Cortex of kidney (tissue), 1 donor: ENCODE measurements at places on chromosomes 7 and 10.

DNA sequence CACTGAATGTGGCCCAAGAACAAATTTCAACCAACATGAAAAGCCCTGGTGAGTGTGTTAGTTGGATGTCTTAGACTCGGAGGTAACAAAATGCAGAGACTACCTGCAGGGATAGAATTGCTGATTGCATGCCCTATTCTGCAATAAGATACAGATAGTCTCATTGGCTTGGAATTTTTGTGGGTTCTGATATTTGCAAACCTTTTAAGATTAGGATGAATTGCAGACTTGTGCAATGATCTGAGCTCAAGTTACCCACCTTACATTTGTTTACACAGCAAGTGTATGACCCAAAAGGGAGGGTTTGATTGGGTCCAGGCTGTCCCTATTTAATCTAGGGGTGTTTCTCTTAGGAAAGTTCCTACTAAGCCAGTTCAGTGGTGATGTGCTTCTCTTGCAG is 45.4 kb downstream of the GPR37 start:
- no peak for DNase-seq

DNA sequence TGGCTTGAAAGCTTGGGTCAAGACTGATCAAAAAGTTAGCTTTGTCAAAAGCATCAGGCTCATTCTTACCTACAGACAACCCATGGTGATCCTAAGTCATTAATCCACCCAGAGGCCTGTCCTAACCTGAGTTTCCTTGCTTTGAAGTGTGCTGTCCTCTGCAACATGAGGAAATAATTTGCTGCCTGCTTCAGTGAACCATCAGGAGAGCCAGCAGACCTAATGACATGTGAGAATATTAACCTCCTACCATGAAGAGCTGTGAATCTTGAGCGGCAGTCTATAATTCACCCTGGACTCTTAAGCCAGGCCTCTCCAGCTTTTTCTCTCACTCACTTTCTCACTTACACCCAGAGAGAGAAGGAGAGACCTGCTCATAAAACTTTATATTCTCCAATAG is 590.0 kb downstream of the LRMDA start:
- DNase-seq = no peak

DNA sequence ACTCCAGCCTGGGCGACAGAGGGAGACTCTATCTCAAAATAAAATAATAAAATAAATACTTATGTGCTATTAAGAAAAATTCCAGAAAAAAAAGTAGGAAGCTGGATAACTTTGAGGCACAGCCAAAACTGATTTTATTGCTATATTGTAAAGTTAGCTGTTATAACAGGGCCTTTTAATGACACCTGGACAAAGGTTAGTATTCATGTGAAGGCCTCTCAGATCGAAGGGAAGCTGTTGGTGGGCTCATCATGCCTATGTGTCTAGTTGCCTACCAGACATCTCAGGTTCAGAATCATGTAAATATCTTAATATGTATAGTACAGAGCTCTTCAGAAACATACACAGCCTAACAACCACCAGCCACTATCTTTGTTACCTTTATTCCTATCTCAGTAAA is 143.0 kb downstream of the LCOR start:
- DNase-seq = no peak

DNA sequence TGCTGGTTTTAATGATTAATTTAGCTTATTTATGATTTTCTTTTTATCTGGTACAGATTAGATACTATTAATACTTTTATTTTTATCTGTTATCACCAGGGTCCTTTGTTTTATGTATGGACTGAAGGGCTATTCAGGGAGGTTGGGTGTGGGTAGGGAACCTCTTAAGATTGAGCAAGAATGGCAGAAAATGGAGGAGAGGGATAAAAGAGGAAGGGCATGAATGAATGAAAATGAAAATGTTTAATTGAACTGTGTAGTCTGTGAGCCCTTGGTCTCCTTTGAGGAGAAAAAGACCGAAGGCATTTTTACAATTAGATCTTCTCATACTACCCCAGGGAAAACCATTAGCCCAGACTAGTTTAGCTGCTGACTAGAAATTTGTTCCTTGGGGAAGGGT is 93.1 kb downstream of the CDK14 start:
- no peak for DNase-seq

- DNase-seq = no peak
These were observed 232.2 kb upstream of the TEX47 start for GRCh38 chr7:89027781-89028180.

DNA sequence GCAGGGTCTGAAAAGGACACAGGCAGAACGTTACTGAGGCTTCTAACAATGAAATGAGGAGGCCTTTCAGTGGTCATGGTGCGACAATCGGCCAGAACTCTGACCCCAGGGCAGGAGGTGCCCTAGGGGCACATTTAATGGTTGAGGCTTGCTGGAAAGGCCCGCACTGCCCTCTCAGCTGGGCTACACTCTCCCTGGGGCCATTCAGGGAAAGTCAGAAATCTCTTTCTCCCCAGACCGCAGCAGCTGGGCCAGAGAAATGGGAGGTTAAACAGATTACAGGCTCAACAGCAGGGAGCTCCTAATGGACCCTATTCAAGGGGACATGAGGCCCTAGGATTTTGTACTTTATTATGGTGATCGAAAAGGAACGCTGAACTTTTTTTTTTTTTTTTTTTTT is 85.6 kb upstream of the FGFR2 start:
- DNase-seq = no peak

GRCh38 chr7:149867762-149868622 is 5.8 kb upstream of the ATP6V0E2 start:
- no peak for DNase-seq

GRCh38 chr7:106089647-106090046 is 22.5 kb downstream of the SYPL1 start:
- no peak for DNase-seq

- DNase-seq = no peak
These were observed 126.1 kb downstream of the ELAPOR2 start for GRCh38 chr7:86933295-86933845.

GRCh38 chr10:124762281-124762680 is 18.1 kb upstream of the FAM53B start:
- no peak for DNase-seq

GRCh38 chr10:121613456-121613855 is 15.2 kb upstream of the FGFR2 start:
- DNase-seq = no peak

GRCh38 chr7:18177129-18177814 is 149.6 kb upstream of the PRPS1L1 start:
- DNase-seq = no peak

DNA sequence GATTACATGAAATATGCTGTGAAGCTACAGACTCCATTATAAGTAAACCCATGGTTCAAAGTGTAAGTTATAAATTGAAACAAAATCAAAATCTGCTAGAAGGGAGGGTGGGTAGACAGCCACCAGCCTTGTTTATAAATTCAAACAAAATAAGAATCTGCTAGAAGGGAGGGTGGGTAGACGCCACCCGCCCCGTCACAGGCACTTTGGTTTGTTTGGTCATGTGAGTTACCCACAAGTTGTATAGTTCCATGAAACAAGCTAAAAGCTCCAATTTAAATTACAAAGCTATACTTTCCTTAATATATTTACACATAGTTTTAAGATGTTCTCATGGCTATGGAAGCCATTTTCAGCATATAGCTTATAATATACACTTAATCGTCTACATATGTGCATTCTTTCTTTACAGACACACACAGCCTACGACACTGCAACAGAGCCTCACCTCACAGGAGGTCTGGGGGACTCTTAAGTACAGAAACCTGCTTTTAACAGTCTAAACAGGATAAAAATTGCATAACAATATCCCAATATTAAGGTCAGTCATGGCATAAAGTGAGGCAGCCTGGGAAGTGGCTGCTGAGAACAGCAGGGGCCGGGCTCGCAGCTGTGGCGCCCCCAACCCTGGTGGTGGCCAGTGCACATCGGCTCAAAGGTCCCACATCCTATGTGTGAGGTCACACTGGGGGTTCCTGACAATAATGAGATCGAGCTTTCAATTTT is 28.1 kb upstream of the NCAPG2 start:
- DNase-seq = no peak

- no peak for DNase-seq
These were observed 26.4 kb downstream of the RAB18 start for GRCh38 chr10:27530477-27530876.

DNA sequence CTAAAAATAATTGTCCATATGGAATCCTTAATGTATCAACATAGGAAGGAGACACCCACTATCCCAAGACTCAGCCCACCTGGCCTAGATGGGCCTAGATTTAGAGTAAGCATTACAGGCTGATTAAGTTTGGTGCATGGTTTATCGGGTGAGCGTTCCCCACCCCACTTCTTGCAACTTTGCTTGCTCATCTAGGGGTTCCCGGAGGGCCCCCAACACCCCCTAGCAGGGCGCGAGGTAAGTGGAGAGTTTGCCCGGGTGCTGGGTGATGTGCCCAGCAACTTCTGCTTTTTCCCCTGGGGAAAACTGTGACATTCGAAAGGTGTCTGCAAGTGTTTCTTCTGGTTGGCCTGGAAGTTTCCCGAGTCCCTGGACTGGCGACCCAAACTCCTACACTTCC is 31.7 kb downstream of the SKIDA1 start:
- DNase-seq = no peak
